ENCODE measurements at places on chromosomes 12 and 14. TPM values are rescaled to one million over a fixed set of nuclear protein-coding genes. Genes with fewer than 3 reads are reported as not detected.

The B4GALNT1 gene
- 5.8 TPM for total RNA-seq

The NANOG gene
- total RNA-seq: not detected

The GPRC5A gene
- total RNA-seq: 162 TPM

The ALX1 gene
- not detected for total RNA-seq

The FGD4 gene
- 19.2 TPM for total RNA-seq

The USP5 gene
- 122 TPM for total RNA-seq

The VRTN gene
- 4.1 TPM for total RNA-seq

The DAAM1 gene
- total RNA-seq: 2.6 TPM

The FAIM2 gene
- total RNA-seq: 0.58 TPM

The IQSEC3 gene
- total RNA-seq: not detected

Measured in HT-29 (cell line).